ENCODE measurements at places on chromosomes 1 and 21.

DNA sequence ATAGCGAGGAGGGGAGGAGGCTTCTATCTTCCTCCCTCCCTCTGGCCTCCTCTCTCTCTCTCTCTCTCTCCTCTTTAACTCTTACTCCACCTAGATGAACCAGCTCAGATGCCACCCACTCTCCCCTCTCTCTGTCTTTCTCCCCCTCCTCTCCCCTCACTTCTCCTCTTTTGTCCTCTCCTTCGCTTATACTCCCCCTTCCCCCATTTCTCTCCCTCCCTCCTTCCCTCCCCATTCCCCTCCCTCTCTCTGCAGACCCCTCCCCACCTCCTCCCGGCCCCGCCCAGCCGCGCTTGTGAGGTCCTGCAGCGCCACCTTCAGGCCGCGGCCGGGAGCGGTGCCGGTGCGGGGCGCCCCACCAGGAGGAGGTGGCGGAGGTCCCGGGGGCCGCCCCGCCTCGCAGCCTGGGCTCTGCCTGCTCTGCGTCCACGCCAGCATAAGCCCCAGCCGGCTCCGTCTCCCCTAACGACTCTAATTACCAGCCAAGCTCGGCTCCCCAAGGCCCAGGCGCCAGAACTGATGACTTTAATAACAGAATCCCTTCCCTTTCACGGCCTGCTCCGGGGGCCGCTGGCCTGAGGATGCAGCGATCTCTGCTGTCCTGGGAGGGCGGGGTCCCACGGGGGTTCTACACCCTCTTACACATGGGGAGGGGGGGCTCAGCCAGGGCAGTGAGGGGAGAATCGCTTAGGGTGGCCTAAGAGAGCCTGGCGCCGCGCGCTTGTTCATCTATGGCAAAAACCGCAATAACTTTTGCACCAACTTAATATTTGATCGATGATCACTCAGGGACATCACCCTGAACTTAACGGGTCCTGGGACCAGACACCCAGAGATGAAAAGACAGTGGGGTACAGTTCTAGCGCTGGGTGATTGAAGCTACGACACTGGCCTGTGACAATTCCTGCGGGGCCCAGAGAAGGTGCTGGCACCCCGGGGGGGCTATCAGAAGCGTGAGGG lies 637.3 kb downstream of the MATN1 start:
- DNase-seq: no peak

GRCh38 chr1:165773324-165773965 lies 4.8 kb upstream of the TMCO1 start:
- DNase-seq: no peak

DNA sequence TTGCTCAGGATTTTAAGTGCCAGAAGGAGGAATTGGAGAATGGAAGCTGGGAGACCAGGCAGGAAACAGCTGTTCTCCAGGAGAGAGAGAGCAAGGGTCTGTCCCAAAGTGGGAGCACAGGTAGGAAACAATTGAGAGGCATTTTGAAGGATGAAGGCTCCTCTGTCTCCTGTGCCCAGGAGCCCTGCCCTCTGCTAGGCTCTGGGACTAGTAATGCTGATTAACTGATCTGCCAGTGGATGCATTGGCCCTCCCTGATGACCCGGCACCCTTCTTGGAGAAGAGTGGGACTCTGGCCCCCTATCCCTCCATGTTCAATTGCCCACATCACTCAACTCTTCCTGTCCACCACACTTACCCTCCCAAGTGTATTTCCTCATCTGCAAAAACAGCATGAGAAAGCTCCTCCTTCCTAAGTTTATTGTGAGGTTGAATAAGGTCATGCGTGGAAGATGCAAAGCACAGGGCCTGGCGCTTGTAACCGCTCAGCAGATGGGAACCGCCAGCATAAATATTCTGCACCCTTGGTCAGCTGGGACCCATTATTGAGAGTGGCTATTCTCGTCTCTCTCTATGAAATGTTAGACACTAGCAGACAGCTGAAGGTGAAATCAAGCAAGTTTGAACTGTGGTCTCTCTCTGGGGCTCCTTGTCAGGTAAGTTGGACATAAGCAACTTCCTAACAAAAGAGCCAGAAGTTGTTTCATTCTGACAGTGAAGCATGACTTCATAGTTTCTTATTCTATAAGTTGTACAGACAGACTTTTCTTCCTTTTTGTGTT lies 63.0 kb upstream of the ANGPTL1 start:
- DNase-seq: no peak

DNA sequence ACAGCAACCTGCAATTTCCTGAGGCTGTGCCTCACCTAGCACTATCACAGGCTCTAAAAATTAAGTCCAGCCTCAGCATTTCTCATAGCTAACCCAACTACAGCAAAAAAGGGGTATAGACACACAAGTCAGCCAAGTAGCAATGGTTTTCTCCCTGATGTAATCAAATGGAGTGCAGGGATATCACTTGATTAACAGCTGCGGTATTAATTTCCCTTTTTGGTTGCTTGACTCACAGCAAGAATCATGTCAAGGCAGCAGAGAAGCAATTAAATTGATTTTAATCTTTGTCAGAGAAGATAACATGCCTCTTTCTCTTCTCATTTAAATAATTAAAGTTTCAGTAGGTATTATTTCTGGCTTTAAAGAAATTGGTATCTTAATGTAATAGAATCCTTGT lies 278.9 kb downstream of the RWDD3 start:
- DNase-seq: no peak

DNA sequence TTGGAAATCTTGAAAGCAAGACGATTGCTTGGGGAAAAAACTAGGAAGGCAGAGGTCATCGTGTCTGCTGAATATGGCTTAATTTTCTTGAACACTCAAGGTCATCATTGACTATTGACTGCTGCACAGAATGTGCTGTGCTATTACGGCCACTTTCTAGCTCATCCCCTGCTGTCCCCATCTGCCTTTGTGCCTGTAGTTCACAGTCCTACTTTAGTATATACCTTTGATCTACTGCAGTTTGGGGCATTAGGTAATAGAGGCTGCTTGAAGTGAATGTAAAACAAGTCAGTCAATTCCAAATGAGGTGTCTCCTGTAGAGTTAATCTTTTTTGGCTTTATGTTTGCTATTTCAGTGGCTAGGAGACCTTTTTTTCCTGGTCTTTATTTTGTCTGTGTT lies 8.3 kb downstream of the RAB4A start:
- DNase-seq: no peak

- no peak for DNase-seq
Observed at GRCh38 chr1:111625276-111625675, 5.7 kb downstream of the RAP1A start.

DNA sequence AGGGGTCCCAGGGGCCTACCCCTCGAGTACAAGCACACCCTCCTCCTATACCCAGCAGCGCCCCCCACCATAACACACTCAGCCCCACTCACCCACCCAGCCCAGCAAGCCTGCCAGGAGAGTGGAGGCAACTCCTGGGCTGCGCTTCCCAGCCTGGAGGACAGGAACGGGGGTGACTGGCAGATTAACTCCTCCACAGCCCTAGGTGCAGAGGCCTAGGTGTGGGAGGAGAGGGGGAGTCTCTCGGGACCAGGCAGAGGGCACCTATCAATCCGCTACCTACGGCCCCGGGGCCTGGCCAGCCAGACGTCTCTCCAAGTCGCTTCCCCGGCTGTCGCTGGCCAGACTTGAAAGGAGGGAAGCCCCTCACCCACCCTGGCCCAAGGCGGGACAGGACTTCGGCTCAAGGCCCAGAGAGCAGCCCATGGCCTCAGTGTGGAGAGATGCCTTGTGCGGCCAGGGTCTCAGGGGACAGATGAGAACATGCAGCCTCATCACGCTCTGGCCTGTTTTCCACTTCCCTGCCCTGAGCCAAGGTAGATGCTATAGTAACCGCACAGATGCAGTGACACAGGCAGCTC lies 24.9 kb downstream of the MATN1 start:
- DNase-seq: no peak
